ENCODE measurements at places on chromosomes 7 and 10.

DNA sequence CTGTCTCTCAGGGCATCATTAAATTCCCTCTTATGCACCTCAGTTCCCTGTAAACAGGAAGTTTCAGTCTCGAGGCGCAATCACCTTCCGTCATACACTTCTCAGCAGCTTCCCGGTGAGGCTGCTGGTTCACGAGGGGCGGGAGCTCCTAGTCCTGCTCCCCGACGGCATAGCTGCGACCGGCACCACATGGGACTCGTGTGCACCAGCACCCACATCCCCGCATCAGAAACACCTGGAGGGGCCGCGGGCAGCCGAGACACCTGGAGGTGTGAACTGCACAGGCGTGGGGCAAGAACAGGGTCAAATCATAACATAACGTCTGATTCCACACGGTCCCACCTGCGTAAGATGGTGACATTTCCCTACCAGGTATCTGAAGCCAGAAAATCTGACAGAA lies 52.7 kb downstream of the DIP2C start:
- no peak for DNase-seq

- no peak for DNase-seq
These were observed 182.5 kb downstream of the LRMDA start for GRCh38 chr10:75613685-75614504.

DNA sequence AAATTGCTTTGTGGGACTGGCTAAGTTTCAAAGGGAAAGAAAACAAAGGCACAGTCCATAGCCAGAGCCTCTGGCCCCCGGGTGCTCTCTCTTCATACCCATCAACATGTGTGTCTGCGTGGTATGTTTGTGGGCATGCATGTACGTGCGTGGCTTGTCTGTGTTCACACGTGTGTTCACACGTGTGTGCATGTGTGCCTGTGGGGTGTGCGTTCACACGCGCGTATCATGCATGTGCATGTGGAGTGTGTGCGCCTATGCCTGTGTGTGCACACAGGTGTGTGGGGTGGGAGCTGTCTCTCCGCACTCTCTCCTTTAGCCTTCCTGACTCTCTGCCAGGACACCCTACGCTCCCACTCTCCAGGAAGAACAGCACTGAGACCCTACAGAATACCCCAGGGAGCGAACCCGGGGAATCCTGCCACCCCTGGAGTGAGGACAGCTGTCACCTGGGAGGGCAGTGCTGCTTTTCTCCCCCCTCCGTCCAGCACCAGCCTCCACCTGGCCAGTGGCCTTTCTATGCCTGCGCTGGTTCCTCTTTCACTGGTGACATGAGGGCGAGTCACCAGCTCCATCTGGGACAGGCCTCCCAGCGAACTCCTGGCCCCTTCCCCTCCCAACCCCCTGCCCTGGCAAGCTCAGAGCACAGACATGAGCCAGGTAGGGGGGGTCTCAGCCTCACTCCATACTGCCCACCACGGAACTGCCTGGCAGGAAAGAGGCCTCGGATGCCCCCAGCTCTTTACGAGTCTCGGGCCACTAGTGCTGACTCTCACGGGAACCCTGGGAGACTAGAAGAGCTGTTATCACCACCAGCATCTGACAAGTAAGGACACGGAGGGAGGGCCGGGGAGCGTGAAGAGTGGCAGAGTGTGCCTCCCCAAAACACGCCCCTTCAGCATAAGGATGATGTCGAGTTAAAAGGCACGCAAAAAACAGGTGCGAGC lies 16.5 kb downstream of the WDR86 start:
- no peak for DNase-seq

DNA sequence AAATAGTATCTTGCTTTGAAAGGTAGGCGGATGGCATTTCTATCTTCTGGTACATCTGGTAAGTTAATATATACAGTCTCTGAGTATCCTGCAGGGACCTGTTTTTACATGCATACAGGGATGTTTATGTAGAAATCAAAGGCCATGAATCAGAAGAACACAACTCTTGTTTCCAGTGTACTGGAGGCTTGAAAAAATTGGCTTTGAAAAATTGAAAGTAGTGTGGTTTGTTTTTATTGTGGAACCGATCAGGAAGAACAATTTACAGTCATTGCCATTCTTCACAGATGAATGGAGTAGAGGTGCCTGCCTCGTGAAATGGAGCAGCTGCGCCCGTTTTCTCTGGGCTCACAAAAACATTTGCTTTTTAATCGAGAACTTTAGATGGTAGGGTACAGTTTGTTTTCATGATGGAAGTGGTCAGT lies 54.0 kb upstream of the RPA3 start:
- DNase-seq = no peak

DNA sequence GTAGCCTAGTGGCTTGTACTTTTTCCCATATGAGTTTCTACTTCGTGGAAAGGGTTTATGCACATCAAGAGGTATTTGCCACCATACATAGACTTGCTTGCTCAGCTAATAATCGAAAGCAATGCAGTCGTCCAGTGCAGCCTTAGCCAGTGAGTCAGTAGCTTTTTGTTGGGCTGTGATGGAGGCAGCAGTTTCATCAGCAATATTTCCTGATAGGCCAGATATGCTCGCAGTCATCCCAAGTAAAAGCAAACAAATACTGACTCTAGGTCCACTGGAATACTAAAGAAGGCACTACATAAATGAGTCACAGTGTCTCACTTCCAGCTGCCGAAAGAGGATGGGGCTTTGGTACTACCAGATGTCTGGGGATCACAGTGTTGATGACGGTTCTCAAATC lies 2.1 kb upstream of the BNIP3 start:
- no peak for DNase-seq

DNA sequence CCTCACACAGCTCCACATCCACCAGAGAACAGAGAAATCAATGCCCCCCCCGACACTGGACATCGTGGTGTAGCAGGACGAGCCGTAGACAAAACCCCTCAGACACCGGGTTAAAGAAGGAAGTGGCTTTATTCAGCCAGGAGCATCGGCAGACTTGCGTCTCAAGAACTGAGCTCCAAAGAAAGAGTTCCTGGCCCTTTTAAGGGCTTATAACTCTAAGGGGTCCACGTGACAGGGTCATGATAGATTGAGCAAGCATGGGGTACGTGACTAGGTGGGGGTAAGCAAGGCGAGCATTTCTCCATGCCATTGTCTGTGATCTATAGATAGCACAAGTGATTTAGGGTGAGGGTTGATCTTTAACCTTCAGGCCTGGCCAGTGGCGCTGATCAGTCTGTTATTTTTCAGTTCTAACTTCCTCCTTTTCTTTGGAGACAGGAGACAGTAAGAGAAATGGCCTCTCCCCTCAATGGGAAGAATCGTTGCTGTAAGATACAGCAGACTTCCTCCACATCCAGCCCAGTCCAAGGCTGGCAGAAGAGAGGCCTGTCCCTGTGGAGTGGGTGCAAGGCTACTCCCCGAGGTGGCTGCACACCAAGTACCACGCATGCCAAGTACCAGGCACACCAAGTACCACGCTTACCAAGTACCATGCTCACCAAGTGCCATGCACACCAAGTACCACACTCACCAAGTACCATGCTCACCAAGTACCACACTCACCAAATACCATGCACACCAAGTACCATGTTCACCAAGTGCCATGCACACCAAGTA lies 19.5 kb upstream of the PPP2R2D start:
- DNase-seq = no peak

GRCh38 chr7:93719546-93719945 lies 145.0 kb upstream of the CALCR start:
- DNase-seq = no peak

DNA sequence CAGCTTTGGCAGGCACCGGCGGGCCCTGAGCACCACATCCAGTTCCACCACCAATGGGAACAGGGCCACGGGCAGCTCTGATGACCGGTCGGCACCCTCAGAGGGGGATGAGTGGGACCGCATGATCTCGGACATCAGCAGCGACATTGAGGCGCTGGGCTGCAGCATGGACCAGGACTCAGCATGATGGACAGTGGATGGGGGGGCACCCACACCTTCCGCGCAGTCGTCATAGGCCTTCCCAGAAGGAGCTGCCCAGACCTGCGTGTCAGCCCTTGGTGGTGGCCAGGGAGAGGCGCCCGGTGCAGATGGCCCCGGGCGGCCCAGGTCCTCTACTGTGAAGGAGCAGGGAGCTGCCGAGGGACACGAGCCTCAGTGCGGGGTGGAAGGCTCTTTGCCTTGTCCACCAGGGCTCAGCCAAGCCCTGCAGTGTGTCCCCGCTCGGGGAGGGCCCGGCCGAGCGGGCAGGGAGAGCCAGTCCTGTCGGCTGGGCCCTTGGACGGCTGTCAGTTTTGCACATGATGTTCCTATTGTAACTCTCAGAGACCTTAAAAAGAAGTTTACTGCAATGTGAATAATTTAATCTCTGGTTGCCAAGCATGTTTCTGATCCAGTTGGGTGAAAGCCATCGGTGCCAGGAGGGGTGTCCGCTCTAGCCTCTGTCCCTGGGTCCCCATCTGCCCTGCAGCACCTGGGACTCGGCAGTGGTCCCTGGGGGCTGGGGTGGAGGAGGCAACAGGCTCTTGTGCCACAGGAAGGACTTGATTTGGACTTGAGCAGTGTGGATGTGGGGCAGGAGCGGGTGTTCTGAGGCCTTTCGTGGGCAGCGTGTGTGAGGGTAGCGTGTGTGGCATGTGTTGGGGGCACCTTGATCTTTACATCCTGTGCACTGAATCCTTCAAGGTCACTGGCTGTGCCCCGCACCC lies 12.6 kb downstream of the NACAD start:
- no peak for DNase-seq

DNA sequence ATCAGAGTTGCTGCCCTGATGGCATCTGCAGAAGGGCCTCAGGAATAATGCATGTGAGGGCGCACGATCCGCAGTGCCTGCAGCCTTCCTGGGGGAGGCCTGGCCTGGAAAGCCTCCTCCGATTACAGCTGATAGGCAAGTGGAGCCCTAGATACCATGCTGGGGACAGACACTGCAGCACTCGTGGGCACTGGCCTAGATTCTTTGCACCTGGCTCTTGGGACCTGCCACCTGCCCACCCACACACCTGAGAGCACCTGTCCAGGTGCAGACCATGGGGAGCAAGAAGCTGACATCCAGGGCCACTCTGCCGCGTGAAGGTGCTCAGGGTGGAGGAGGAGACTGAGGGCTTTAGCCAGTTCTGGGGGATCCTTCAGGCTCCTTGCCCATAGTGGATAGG lies 14.8 kb downstream of the YKT6 start:
- no peak for DNase-seq

DNA sequence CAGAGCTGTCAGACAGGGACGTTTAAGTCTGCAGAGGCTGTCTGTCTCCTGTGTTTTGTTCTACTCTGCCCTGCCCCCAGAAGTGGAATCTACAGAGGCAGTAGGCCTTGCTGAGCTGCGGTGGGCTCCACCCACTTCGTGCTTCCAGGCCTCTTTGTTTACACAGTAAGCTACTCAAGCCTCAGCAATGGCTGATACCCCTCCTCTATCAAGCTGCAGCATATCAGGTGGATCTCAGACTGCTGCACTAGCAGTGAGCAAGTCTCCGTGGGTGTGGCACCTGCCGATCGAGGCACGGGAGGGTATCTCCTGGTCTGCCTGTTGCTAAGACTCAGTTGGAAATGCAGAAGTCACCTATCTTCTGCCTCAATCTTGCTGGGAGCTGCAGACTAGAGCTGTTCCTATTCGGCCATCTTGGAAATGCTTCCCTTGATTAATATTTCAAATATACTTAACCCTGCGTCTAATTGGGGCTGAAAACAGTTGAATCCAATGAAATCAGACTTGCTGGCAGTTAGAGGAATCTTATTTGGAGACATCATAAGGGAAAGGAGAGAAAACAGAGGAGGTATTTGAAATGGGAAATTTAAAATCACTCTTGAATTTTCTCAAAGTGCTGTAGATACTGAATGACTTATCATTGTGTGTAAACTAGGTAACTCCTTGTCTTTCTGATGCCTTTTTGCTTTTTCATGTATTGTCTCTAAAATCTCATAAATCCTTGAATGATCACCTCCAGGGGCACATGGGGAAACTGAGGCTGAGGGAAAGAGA lies 13.8 kb upstream of the CYP3A5 start:
- DNase-seq = no peak

DNA sequence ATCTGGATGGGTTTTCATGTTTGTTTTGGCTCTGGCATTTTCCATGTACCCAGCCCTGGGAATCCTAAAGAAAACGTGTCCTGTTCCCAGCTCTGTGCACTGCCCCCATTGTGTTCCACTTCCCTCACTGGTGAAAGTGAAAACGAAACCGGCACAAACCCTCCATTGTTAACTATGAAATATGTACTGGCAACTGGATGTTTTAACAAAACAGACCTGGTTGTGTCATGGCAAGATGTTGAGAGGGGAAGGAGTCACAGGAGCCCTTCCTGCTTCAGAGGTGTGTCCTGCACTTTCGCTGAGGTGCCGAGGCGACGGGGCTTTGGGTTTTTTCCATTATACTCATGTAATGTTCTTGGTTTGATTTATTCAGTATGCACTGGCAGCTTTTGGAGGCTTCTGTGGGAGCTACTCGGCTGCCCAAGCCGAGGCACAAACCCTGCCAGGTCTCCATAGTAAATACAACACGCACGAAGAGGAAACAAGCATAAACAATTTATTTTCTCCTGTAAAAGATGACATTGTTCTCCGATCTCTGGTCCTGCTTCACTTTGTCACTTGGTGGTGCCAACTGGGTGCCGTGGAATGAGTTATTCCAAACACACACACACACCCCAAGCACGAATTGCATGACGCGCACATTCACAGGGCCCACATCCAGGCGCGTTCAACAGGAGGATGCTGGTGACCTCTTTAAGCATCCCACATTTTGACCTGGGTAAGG lies 118.2 kb downstream of the CDK6 start:
- DNase-seq = peak; percentile 22

DNA sequence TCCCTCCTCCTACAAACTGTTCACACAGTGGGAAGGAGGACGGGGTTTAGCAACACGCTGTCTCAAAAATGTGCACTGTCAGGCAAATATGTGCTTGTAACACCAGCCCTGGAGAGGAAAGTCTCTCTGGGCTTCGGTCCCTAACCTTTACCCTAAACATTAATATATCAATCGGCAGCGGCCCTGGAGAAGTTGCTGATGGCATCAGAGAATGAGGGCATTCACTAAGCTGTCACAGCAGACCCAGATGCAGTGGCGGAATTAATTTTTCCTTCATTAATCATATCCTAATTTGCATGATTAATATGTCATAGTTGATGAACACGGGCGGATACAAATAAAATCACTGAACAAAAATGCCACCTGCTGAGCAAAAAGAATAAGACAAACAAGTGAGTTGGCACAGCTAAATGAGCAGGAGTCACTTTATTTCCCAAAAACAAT lies 45.2 kb upstream of the INSIG1 start:
- no peak for DNase-seq

DNA sequence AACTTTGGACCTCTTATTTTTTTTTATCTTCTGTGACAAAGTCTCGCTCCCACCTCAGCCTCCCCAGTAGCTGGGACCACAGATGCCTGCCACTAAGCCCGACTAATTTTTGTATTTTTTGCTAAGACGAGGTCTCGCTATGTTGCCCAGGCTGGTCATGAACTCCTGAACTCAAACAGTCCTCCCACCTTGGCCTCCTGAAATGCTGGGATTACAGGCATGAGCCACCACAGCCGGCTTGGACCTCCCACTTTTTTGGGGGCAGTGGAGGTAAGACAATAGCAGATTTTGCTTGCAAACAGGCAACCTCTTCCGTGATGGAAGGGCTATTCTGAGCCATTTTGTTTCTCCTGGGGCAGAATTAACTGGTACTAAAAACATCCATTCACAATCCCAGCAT lies 1.2 kb upstream of the TRRAP start:
- no peak for DNase-seq

All from GM13977 (cell line).